ENCODE measurements at places on chromosomes 4 and X.

- DNase-seq, result no peak
These were observed 70.3 kb downstream of the PHOX2B start for GRCh38 chr4:41678086-41678816.

GRCh38 chr4:74794382-74795010 lies at the start of gene BTC:
Gene BTC (minus strand): TSS chr4:74794523. CDS start chr4:74794325, 198 bp downstream.
- DNase-seq, result no peak

GRCh38 chr4:62881210-62881609 lies 1528.0 kb downstream of the TECRL start:
- no peak for DNase-seq

DNA sequence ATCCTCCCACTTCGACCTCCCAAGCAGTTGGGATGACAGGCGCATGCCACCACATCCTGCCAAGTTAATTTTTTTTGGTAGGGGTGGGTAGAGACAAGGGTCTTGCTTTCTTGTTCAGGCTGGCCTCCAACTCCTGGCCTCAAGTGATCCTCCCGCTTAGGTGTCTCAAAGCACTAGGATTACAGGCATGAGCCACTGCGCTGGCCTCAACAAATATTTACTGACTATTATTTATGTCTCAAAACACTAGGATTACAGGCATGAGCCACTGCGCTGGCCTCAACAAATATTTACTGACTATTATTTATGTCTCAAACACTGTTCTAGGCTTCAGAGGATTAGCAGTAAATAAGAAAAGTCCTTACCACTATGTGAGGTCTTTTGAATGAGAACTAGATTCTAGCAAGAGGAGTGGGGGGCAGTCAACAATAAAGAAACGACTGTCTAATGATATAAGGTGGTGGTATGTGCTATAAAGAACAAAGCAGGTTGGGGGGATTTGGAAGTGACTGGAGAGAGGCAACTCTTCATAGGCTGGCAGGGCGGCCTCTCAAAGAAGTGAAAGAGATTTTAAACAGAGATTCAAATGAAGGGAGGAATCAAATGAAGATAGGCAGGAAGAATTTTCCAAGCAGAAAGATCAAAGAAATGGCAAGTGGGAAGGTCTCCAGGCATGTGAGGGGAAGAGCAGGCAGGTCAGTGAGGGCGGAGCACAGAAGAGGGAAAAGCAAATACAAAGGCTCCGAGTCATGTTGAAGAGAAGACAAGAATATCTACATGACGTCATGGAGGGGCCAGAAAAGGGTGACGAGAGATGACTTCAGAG lies 12.7 kb upstream of the ACSL1 start:
- no peak for DNase-seq

DNA sequence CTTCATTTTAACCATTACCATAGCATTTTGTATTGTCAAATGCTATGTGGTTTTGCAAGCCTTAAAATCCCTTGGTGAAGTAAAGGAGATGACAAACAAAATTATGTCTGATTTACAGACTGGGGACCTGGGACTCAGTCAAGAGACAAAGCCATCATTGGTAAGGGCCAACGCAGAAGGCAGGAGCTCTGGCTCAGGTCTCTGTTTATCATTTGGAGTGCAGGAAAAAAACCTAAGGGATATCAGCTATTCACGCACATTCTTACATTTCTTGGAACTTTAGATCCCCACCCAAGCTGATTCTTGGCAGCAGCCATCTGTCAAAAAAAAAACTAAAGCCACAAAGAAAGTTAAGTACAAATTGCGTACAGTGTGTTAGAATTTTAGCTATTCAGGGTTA lies 731.9 kb downstream of the STPG2 start:
- no peak for DNase-seq

DNA sequence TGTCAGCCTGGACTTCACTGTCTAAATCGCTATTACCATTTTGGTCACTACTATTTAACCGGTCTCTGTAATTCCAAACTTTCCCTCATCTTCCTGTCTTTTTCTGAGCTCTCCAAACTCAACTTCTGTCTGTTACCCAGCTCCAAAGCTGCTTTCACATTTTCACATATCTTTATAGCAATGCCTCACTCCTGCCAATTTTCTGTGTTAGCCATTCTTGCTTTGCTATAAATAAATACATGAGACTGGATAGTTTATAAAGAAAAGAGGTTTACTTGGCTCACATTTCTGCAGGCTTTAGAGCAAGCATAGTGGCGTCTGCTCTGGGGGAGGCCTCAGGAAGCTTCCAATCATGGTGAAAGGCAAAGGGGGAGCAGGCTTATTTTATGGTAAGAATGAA lies 368.3 kb upstream of the GNPDA2 start:
- no peak for DNase-seq

DNA sequence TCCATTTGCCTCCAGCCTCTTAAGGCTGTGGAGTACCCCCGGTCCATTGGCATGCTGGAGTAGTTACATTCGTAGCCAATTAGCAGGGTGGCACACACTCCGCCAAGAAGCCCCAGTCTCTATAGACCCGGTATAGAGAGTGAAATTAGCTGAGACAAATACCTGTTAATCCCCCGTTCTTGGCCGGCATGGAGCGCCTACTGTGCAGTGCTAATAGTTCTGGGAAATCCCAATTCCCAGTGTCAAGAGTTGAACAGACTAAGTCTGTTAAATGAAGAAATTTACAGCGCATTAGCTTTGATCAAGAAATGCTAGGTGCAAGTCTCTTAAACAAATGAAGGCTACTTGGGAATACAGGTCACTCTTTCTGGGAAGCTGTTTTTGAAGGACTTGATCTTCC lies 127.8 kb upstream of the ARX start:
- DNase-seq, result no peak

DNA sequence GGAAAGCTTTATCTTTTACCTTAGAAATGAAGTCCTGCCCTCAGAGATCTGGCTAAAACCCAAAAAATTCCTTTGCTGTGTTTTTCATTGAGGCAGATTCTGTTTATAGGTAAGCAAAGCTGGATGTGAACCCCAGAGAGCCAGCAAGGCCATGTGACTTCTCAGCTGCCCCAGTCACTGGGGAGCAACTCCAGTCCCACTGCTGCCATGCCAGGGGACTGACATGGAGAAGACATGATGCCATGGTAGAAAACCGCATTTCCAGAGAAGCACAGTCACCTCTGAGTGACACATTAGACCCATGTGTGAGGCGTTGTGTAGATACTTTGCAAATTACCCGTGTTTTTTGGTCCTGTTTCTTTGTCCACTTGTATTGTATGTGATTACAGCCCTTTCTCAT lies 45.4 kb downstream of the PTTG2 start:
- DNase-seq, result no peak

- DNase-seq, result no peak
These were observed 52.1 kb downstream of the RTL5 start for GRCh38 chrX:72079607-72080006.

DNA sequence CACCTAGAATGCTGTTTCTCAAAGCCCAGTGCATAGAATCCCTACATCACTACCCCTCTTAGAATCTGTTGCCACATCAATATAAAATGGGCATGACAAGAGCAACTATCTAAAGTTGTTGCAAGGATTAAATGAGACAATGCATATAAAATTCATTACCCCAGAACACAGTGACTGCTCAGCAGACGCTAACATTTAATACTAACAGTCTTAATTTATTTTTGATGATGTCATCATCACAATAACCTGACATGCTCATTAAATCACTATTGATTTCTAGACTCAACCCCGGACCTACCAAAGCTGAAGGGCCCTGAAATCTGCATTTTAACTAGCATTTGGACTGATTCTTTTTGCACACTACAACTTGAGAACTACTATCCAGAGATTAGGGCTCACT lies 3.9 kb downstream of the ARSJ start:
- no peak for DNase-seq

- DNase-seq, result no peak
These were observed 300.3 kb upstream of the NWD2 start for GRCh38 chr4:36944232-36944631.

DNA sequence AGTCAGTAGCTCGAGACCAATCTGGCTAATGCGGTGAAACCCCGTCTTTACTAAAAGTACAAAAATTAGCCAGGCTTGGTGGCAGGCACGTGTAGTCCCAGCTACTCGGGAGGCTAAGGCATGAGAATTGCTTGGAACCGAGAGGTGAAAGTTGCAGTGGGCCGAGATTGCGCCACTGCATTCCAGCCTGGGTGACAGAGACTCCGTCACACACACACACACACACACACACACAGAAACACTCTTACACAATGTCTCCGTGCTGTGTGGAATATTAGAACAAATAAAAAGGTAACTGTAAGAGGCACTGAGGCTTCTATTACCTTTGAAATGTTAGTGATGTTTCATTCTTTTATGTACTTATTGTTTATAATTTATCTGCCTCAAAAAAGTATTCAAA lies 326.6 kb downstream of the GPAT3 start:
- no peak for DNase-seq

GRCh38 chrX:38796946-38797345 lies 4.3 kb upstream of the MID1IP1 start:
- DNase-seq, result no peak

DNA sequence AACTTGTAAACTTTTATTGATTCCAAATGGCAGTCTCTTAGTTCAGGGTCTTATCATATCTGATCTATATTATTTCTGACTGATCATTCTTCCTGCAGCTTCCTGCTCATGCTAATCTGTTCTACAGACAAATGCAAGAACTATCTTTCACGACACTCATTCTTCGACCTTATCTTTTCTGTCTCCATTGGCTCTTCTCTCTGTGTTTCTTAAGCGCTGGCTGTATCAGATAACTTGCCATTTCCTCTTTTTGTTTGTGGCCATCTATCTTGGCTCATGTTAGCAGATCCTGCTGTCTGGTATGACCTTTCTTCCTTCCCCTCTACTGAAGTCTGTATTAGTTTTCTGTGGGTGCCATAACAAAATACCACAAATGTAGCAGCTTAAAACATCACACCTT lies 230.5 kb upstream of the PUDP start:
- DNase-seq, result no peak

DNA sequence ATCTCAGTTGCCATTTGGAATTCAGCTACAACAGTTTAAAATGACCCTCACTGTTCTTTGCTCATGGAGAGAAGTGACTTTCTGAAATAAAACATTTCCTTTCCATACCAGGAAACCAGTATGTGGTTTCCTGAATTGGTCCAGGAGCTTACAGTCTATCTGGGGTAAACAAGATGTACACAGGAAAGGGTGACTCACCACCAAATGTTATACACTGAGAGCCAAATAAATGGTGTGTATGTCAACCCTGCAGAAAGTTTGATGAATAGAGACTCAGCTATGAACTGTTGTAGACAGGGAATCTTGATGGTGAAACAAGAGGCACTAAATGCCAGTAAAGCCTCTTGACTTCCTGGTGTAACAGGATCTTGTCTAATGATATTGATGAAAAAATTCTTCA lies 100.4 kb downstream of the HS6ST2 start:
- no peak for DNase-seq

DNA sequence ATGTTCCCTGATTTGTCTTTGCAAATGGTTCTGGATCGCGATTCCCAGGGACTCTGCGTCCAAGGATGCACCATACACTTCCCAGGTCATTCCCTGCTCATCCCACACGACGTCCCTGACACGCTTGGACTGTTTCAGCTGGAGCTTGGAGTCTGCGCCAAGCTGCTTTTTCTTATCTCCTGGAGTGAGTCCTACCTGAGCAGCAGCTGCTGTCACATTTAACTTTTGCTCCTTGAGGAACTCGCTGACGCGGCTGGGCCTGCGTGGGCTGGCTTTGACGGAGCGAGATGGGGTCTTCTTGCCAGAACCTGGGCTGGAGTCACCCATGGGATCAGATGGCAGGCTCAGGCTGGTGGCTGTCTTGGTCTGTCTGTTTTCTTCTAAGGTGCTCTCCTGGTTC lies 59.6 kb downstream of the GPRIN3 start:
- no peak for DNase-seq

GRCh38 chrX:97619499-97619898 lies 735.8 kb downstream of the RPA4 start:
- no peak for DNase-seq

DNA sequence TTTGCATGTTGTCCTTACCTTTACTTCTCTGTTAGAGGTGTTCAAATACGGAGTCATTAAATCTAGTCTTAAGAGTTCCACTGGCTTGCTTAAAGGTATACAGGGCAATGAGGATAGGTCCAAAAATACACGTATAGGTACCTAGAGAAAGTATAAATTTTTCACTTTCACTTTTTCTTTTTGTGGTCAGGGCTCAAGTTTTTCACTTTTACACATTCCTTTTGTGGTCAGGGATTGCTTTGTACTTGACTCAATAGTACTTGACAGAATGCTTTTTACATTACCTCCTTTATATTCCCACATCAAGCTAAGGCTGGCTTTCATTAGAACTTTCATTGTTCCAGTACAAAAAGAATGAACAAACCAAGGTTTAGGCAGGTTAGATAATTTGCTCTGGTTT lies 21.7 kb downstream of the TMEM184C start:
- DNase-seq, result no peak

DNA sequence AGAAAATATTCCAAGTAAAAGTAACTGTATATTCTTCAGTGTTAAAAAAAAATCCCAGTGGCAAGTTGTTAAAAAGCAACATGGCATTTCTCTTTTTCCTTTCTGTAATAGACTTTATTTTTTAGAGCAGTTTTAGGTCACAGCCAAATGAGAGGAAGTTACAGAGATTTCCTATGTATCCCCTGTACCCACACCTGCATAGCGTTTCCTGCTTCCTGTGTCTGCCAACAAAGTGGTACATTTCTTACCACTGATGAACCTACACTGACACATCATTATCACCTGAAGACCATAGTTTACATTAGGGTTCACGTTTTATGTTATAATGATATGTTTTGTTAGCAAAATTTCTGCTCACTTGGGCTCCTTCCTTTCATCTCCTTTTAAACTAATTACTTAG lies 124.7 kb downstream of the GPAT3 start:
- DNase-seq, result no peak

GRCh38 chr4:168264903-168265302 lies 53.6 kb downstream of the DDX60 start:
- no peak for DNase-seq

DNA sequence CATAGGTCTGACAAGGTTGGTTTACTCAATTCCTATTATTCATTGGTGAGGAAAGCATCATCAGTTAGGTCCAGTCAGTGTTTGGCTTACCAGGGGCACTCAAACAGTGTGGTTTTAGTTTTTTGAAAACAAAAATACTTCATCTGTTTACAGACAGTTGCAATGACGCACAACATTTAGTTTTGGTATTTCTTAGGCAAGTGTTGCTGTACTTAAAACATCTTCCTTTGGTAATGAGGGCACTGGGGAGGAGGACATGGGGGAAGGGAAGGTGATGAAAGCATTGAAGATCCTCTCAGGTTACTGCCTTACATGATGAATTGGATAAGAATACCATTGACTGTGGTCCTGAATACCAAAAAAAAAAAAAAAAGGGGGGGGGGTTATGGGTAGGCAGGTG lies 93.7 kb upstream of the MAOA start:
- no peak for DNase-seq
